Right ventricle myocardium inferior (tissue), 1 donor: ENCODE measurements at places on chromosomes 5 and 9. TPM values are rescaled to one million over a fixed set of nuclear protein-coding genes. Genes with fewer than 3 reads are reported as not detected.
A peak's percentile ranks its signal among the peaks of the same experiment; 100 is the strongest.

Gene P4HA2
- 88.7 TPM for total RNA-seq

DNA sequence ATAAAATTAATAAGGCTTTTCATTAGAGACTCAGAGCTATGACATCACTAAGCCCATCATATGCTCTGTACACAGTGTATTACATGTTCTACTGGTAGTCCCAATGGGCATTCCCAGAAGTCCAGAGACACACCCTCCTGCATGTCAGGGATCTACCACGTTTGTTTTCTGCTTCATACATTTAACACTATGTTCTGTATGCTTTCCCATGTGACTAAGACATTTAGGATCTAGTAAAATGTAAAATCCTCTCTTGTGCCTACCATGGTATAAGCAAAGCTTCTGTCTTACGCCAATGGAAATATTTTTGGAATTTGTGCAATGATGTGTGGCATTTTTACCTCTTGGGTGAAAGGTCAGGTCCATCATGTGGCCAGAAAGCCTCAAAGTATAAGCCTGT is 192.4 kb downstream of the ADAMTSL1 start:
- no peak for DNase-seq

DNA sequence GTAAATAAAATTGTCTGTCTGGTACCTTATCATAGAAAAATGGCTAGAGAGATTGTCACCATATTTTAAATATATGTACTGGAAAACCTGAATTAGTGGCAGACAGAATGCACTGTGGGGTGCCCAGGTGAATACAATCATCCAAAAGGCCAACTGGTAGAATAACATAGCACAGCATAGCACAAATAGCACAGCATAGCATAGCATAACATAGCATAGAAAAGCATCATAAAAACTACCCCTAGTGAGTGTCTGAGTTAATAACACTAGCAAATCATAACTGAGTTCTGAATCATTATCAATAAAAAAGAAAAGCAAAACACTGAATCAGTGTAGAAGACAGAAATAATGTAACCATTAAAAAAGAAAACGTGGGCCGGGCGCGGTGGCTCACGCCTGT is 102.3 kb downstream of the KIAA0825 start:
- no peak for DNase-seq

Gene LCP2
- total RNA-seq: 6.7 TPM

GRCh38 chr5:56251918-56252553 is 18.9 kb upstream of the ANKRD55 start:
- DNase-seq: no peak

GRCh38 chr9:73357607-73358006 is 205.9 kb downstream of the ANXA1 start:
- no peak for DNase-seq

- no peak for DNase-seq
Observed at GRCh38 chr9:134071149-134071548, 3.3 kb upstream of the BRD3 start.

Gene NPR3
- 10.6 TPM for total RNA-seq

Gene FOXD4L6
- total RNA-seq: not detected

DNA sequence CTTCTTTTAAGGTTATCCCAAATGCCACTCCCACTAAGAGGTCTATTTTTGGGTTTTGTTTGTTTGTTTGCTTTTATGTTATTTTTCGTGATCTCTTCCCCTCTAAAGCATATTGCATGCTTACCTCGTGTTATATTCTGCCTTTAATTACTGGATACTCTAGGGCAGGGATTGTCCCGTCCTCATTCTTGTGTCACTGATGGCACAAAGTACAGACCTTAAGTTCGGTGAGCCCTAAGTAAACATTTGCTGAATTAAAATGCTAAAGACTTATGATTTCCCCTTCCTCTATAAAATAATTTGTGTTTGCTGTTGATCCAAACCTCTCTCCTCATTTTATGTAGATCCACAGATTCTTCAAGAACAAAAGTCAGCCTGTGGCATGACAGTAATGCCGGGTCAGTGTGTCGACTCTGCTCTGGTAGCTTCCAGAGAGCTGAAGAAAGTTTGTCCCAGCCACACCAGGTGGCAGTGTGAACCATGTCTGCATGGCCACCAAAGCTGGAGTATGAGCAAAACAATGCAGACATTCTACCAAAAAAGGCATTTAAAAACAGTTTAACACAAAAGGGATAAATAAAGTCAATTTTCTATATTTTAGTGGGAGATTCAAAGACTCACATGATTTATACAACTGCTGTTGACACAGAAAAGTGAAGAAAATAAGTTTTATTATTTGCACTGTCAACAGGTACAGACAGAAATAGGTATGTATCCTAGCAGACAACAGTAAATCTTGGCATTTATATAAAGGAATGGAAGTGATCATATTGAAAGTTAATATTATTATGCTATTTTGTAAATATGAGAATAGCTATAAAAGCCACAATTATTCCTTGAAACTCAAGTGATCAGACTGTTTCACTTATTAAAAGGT is 17.9 kb upstream of the POC5 start:
- no peak for DNase-seq

Gene UBE2B
- total RNA-seq: 258 TPM

GRCh38 chr5:173429489-173430150 is 101.4 kb upstream of the STC2 start:
- DNase-seq: no peak

GRCh38 chr9:12698266-12698665 is 5.1 kb downstream of the TYRP1 start:
- no peak for DNase-seq

- no peak for DNase-seq
Observed at GRCh38 chr5:143812085-143812705, at the start of gene HMHB1. Gene HMHB1, plus strand, starts transcription at chr5:143812161.

DNA sequence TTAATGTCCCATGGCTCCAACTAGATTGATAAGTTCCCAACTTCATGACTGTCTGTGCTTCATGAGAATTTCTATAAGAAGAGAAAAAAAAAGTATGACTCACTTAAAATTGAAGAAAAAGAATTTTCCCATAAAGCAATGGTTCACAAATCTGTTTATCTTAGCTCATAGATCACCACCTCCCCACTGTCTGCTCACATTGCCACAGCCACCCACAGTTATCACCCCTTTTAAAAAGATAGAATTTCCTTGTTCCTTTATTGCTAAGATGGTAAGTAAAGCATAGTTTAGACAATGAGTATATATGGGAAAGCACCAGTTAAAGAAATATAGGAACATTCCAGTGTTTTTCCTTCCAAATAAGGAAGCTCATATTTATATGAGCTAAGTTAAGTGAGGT is 67.1 kb downstream of the ALDH7A1 start:
- no peak for DNase-seq

Gene TLX3
- total RNA-seq: not detected

Gene FOXD4L3
- not detected for total RNA-seq

GRCh38 chr5:160432787-160433186 is 11.1 kb downstream of the PTTG1 start:
- DNase-seq: no peak

GRCh38 chr5:117456866-117457470 is 882.3 kb upstream of the SEMA6A start:
- no peak for DNase-seq

- DNase-seq: no peak
Observed at GRCh38 chr5:109335114-109335513, 74.7 kb downstream of the PJA2 start.

- DNase-seq: no peak
Observed at GRCh38 chr5:15690611-15691010, 190.6 kb downstream of the FBXL7 start.

Gene NRG2
- 1.9 TPM for total RNA-seq

Gene SNCB
- not detected for total RNA-seq

Gene ALDH1A1
- 25.7 TPM for total RNA-seq

- no peak for DNase-seq
Observed at GRCh38 chr5:77379558-77380061, 112.5 kb downstream of the WDR41 start.

- DNase-seq: no peak
Observed at GRCh38 chr9:68706363-68707201, 1.5 kb downstream of the PIP5K1B start.

Gene ADAMTS12
- total RNA-seq: 2.1 TPM

DNA sequence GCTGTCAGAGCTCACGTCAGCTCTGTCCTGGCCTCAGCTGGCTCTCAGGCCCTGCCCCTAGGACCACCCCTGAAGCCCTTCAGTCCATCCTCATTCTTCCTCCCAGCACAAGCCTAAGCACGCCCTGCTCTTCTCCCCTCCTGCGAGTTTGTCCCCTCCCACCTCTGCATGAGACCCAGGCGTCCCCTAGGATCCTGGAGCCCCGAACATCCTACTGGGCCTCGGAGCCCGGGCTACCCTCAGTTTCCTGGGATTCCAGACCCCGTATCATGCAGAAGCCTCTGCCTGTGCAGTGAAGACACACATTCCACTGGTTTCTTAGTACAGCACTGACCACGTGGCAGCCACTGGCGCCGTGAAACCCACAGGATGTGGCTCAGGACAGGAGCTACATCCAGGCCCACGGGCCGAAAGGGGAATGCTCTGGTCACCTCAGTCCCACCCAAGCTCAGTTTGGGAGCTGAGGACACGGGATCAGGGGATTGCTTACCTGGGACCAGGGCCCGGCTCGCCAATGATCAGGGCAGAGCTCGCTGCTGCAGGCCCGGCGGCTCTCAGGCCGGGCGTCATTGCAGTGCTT is 64.2 kb downstream of the ZNF354C start:
- DNase-seq: no peak

DNA sequence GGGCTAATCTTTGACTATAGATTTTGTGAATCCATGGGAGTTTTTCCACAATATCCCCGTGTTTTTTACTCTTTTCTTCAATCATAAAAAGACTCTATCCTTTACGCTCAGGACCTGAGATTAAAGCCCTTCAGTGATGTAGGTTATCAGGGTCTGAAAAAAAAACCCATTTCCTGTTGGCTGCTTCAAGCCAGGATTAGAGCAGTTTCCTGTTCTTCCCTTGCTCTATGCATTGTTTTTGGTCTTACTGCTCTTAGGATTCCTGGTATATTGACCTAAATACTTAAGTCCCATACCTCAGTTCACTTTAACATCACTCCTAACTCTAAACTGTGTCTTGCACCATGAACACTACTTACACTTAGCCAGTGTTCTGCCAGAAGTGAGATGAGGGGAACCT is 319.3 kb upstream of the CHD1 start:
- DNase-seq: no peak

- DNase-seq: no peak
Observed at GRCh38 chr5:109468288-109468676, 58.5 kb upstream of the PJA2 start.

DNA sequence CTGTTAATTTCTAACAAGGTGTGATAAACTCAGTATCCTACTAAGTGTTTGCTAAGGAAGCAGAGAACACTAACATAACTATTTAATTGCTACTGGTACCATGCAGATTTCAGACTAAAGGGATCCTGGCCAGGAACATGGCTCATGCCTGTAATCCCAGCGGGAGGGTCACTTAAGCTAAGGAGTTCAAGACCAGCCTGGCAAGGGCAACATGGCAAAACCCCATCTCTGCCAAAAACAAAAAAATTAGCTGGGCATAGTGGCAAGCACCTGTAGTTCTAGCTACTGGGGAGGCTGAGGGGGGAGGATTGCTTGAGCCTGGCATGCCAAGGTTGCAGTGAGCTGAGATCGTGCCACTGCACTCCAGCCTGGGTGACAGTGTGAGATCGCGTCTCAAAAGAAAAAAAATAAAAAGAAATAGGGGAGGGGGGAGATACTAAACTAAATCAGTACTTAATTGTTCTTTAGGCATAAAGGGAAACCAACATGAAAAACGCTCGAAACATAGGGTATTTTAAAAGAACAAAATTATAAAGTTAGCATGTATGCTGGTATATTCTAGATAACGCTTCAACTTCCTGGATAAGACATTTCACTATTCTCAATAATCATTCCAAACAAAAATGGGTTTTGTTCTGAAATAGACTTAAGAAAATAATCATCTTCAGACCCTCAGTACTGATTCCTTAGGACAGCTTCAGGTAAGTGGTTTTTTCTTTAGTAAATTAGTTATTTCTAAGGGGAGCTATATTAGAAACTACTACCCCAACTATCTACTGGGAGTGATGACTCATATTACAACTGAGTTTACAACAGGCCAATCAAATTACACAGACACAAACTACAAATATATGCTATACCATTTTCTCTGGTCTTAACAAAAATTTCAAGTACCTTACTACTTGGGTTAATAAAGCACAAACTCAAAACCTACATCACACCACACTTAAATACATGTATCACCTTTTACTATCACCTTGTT is 3.5 kb downstream of the PANK3 start:
- DNase-seq: no peak

Gene CNTNAP3
- 7.4 TPM for total RNA-seq

Gene ZBTB26
- 4.6 TPM for total RNA-seq

DNA sequence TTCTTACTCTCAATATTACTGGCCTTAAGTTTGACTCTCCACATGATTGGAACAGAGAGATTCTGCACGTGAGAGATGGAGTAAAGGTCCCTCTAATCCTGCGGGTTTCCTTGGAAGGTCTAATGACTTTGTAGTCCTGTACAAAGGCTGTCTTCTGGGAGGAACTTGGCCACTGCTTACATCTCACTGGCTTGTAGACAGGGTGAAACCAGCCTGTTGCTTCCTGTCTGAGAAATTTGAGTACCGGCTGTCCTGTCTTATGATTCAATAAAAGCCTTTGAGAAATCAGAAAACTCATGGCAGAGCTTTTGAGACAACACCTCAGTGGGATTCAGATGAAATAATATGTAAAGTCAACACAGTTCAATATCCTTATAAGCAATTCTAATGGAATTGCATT is 43.0 kb downstream of the IL31RA start:
- DNase-seq: no peak

GRCh38 chr9:129145841-129146292 is 32.2 kb downstream of the IER5L start:
- DNase-seq: peak; percentile 76

GRCh38 chr5:33276628-33276950 is 164.2 kb upstream of the TARS1 start:
- DNase-seq: no peak

DNA sequence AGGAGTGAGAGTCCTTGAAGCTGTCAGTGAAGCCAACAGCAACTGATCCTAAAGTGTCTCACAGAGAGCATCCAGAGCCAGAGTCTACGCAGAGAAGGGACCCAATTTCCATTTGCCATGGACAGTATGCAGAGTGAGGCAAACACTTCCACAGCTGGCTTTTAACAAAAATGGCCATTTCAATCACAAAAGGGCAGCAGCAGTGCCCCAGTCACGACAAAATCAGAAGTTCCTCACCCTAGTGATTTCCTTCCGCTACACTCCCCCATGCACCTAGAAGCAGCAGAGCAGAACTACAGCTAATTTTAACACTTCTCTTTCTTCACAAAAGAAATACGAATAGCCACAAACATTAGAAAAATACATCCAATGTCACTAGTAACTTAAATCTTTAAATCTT is 27.9 kb downstream of the FBXW11 start:
- no peak for DNase-seq

DNA sequence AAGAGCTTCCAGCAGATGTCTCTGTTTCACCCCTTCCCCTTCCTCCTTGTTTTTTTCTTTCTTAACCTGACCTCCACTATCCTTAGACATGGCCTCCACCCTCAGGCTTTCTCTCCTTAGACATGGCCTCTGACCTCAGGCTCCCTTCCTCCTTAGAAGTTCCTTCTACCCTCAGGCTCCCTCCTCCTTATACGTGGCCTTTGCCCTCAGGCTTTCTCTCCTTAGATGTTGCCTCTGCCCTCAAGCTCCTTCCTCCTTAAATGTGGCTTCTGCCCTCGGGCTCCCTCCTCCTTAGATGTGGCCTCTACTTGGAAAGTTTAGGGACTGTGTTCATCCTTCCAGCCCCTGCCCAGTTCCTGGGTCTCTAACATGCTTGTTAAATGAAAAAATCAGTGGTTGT is 180.4 kb upstream of the S1PR3 start:
- DNase-seq: no peak

Gene EPB41L4A
- 21.5 TPM for total RNA-seq

- no peak for DNase-seq
Observed at GRCh38 chr5:6435356-6435755, 13.3 kb upstream of the UBE2QL1 start.
